Suppressor macrophage treated with lipopolysaccharide for 4 hours (primary cell): ENCODE measurements at places on chromosomes 4 and X.

- DNase-seq = peak; percentile 76
Observed at GRCh38 chr4:38562751-38563198, 101.2 kb upstream of the KLF3 start.

DNA sequence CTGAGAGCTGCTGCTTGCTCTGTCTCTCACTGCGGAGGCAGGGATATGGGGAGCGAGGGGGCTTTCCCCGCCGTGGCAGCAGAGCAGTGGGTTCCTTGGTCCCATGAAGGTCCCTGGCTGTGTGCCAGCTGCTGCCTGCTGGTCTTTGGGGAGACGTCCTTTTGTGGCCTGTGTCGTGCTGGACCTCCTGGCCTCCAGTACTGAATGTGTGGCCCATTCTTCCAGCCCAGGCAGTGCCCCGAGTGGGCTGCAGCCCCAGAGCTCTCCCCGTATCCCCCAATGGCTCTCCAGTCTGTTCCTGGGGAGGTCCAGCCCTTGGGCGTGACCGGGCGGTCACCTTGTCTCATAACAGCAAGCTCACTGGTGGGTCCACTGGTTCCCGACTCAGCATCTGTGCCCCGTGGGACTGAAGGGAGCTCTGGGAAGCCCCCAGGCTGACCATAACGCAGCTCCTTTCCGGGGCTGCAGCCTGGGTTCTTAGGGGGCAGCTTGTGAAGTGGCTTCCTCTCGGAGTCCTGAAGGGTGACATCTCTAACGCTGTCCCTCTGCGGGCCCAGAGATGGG, 115.6 kb downstream of the SMIM20 start:
- DNase-seq = no peak

DNA sequence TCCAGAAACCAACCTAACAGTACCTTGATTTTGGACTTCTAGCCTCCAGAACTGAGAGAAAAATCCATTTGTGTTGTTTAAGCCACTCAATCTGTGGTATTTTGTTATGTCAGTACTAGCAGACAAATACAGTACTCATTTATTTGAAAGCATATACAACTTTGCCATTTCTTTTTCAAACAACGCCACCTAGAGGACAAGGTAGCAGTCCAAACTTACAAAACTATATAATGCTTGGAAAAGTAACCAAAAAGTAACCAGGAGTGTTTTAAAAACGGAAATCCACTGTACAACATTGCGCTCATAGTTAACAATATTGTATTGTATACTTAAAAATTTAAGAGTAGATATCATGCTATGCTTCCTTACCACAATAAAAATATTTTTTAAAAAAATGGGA, 37.0 kb upstream of the FGF13 start:
- peak; percentile 19 for DNase-seq

- no peak for DNase-seq
Observed at GRCh38 chr4:168708108-168708507, 211.3 kb downstream of the PALLD start.
